Left kidney (tissue), 8 donors: ENCODE measurements at places on chromosomes 7 and 10.

- no peak for DNase-seq
Observed at GRCh38 chr10:90424730-90425129, 433.1 kb downstream of the HTR7 start.

GRCh38 chr10:18868919-18869318, 179.7 kb upstream of the MALRD1 start:
- DNase-seq, result no peak

DNA sequence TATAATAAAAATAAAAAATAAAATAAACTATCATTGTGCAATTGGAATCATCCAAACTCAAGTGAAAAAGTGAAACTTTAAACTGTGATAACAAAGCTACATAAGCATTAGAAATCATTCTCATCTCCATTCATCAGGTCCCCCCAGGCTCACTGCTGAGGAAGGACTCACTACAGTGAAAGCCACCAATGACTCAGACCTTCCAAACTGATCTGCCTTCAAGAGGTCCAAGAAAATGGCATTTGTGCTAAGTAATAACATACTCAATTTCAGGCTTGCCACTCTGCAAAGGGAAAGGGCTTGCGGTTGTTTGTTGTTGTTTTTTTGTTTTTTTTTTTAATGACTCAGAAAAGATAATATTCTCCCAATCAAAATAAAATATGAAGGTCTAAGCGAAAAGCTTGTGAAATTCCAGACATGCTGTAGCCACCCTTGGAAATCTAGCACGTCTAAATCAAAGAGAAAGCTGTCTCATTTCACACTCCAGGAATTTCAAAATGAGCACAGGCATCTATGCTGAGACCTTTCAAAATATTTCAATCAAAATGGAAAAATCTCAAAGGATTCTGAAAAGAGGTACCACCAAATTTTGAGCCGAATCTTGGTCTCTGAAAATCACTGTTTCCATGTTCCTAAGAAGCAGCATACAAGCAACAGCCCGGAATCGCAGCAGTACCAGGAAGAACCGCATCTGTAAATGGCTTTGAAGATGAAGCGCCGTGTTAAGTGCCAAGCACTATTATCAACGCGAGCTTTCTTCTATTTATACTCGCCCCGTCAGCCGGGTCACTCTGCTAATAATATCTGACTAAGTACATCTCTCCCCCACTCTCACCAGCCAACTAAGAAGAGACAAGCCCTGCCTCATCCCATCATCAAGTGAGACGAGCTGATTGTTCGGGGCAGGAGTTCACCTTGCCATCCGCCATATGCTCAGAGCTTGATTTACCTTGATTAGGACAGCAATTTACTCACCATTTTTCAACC, 13.5 kb downstream of the SFMBT2 start:
- DNase-seq, result no peak

DNA sequence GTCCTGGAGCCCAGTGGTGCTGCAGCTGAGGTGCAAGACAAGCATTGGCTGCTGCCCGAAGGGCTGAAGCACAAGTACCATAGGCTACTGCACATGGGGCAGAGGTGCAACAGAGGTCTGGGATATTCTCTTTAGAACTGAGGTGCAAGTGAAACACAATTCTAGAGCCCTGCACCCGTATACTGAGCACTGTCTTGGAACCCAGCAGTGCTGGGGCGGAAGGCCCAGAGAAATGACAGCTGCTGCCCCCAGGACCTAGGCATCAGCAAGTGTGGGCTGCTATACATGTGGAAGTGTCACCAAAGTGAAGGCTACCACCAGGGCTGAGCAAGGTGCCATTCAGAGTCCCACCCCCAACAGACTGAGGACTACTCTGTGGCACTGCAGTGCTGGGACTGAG, 393.6 kb upstream of the STEAP1 start:
- DNase-seq, result no peak

- no peak for DNase-seq
Observed at GRCh38 chr10:44391981-44392380, 7.1 kb upstream of the CXCL12 start.

DNA sequence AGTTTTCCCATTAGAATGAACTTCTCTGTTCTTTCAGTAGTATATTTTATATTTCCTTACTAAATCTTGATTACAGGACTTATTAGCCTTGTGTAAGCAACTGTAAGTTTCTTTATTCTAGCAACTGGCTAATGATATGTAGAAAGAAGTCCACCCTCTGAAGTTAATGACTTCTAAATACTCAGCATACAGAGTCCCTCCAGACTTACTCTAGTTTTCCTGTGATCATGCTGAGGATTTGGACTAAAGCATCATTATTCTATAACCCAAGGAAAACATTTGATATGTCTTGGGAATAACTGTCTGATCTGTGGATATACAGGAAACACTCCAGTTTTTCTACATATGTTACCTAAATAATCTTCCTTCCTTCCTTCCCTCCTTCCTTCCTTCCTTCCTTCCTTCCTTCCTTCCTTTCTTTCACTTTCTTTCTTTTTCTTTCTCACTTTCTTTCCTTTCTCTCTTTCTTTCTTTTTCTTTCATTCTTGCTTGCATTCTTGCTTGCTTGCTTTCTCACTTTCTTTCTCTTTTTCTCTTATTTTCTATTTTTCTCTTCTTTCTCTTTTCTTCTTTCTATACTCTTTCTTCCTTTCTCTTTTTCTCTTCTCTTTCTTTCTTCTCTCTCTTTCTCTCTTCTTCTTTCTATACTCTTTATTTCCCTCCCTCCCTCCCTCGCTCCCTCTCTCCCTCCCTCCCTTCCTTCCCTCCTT, 297.6 kb upstream of the MTPN start:
- no peak for DNase-seq

- DNase-seq, result no peak
Observed at GRCh38 chr7:98930921-98931320, 52.6 kb downstream of the TRRAP start.

DNA sequence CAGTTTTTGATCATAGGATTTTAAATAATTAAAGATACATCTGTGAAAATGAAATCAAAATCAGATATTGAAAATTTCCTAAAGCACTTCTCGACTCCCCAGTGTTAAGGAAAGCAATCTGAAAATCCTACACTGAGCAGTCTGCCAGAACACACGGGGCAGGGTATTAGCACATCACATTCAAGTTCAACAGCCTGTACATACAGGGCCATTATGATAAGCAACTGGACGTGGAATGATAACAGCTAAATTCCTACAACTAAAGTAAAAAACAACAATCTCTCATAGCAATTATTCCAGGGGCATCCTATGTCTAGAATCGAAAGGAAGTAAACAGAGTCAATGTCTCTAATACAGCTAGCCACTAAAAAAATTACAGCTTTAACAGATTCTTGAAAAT, 31.7 kb downstream of the TRDMT1 start:
- no peak for DNase-seq

DNA sequence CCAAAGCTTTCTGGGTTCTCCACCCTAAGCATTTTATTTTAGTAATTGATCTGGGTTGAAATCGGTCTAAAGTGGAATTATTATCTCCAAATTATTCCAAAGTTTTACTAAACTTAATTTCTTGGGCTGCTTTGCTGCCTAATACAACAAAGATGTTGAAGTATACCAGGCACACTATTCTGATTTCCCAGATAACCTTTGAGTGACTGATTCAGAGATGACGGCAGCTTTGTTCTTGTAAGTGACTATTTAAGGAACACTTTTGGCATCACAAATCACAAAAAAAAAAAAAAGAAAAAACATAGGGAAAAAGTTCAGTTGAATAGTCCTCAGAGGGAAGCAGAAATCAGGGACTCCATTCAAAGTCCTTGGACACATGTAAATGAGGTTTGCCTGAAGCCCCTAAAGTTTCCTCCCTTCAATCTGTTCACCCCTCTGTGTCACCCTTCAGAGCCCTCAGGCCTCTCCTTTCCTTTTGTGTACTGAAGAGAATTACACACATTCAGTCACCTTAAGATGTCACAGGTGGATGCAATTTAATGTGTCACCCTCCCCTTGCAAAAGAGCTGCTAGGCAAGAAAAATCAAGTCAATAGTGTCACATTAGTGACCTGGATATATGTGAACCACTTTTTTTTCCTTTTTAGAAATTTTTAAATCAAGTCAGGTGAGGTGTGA, 81.5 kb downstream of the RTKN2 start:
- no peak for DNase-seq

- peak; percentile 32 for DNase-seq
Observed at GRCh38 chr7:99928994-99929729, at the start of gene GJC3. TSS of gene GJC3 (minus strand) at chr7:99929620. CDS start at chr7:99929620, 0 bp downstream.

DNA sequence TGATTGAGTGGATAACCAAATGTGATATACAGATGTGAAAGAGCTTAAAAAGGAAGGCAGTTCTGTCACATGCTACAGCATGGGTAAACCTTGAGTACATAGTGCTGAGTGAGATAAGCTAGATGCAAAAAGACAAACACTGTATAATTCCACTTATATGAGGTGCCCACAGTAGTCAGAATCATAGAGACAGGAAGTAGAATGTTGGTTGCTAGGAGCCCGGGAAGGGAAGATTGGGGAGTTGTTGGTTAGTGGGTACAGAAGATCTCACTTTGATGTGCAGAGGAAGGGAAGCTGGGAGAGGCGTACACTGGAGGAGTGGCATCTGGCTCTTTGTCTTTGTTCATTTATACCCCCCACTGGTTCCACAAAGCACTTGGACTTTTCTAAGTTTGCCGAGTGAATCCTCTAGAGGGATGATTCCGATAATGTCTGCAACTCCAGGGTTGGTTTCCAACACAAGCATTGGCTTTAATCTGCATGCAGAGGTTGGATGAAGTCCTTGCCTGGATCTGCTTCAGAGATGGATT, 39.5 kb downstream of the TSPAN14 start:
- DNase-seq, result no peak

DNA sequence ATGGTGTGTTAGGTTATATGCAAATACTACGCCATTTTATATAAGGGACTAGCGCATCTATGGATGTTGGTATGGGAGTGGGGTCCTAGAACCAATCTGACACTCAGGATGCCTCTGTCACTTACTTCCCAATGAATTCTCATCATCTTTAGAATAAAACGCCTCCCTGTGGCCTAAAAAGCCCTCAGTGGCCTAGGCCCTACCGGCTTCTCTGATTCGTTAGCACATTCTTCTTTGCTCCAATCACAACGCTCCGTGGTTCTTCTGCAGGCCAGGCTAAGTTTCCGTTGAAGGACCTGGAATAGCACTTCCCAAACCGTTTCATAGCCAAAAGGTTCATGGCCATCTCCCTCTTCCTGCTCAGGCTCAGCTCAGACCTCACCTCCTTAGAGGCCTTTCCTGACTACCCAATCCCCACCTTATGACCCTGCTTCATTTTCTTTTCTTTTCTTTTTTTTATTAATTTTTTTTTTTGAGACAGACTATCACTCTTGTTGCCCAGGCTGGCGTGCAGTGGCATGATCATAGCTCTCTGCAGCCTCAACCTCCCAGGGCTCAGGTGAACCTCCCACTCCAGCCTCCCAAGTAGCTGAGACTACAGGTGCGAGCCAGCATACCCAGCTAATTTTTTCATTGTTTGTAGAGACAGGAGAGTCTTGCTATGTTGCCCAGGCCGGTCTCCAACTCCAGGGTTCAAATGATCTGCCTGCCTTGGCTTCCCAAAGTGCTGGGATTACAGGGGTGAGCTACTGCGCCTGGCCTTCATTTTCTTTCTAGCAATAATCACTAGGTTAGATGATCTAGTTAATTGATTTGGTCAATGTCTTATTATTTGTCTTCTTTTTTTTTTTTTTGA, 24.5 kb upstream of the YWHAG start:
- no peak for DNase-seq

GRCh38 chr10:52092390-52092789, 221.7 kb upstream of the DKK1 start:
- no peak for DNase-seq

DNA sequence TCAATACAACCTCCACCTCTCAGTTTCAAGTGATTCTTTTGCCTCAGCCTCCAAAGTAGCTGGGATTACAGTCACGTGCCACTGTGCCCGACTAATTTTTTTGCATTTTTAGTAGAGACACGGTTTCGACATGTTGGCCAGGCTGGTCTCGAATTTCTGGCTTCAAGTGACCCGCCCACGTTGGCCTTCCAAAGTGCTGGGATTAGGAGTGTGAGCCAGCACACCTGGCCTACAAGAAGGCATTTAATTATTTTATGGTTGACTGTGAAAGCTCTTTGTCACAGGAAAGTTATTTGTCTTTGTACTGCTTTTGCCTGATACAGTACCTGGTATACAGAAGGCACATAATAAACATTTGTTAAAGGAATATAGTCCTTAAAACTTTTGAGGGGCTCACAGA, 12.9 kb downstream of the MYOZ1 start:
- DNase-seq, result no peak

DNA sequence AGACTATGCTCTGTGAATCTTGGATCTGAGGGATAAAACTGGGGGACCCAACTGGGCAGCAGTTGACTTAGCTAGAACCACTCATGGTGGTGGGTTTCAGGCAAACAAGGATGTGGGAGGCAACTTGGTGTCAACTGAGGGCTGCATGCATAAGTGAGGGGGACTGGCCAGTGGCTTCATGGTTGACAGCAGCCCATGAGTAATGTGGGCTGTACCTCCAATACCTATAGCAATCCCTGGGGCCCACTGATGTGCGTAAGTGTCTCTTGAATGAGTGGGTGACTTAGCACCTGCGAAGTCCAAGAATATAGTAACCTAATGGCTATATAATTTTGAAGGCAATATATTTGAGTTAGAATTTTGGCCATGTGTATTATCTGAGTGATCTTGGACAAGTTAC, 13.7 kb upstream of the MAP3K8 start:
- DNase-seq, result no peak

DNA sequence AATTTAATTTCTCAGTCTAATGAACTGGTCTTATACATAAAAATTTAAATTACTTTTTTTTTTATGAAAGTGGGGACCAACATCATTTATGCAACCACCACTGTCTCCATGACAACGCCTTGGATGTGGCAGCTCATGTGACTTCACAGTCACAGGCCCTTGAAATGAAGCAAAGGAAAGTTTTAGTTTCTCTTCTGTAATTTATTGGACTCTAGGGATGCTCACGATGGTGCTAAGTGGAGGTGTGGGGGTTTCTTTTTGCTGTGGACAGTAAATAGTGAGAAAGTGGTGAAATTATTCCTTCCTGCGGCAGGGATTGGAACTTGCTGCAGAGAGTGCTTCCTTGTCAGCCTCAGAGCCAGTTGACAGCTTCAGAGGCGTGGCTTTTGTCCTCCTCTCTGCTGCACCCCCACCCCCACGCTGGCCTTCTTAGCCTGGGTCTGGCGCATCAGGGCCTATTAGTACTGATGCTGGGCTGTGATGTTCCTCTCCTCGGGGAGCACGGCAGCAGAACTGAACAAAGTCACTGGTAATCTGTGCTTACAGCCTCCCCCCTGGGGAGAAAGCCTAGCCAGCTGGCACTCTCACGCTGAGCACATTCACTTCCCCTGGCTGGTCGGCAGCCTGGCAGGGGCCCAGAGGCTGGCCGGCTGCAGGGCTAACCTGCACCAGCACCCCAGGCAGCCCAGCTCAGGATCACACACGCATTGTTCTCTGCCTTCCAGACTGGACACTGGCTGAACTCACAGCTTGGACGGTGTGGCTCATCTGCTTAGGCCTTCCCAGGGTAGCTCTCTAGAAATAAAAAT, 517.5 kb upstream of the GALNT17 start:
- DNase-seq, result no peak

- no peak for DNase-seq
Observed at GRCh38 chr7:3431306-3431705, 130.3 kb downstream of the SDK1 start.

- no peak for DNase-seq
Observed at GRCh38 chr10:3761021-3761686, 23.9 kb downstream of the KLF6 start.

GRCh38 chr7:158414002-158414401, 173.6 kb downstream of the PTPRN2 start:
- DNase-seq, result no peak

- DNase-seq, result no peak
Observed at GRCh38 chr7:44434201-44434600, 56.3 kb downstream of the NUDCD3 start.
